Endothelial cell of umbilical vein (primary cell): ENCODE measurements at places on chromosomes 16 and 17. TPM values are rescaled to one million over a fixed set of nuclear protein-coding genes. Genes with fewer than 3 reads are reported as not detected.

- H3K27ac ChIP-seq, result no peak overlapping the region
- no peak for DNase-seq
- H3K36me3 ChIP-seq, result no peaks in the 10 kb centered on the region
Observed at GRCh38 chr17:50476545-50477315, 1.9 kb upstream of the RSAD1 start.

DNA sequence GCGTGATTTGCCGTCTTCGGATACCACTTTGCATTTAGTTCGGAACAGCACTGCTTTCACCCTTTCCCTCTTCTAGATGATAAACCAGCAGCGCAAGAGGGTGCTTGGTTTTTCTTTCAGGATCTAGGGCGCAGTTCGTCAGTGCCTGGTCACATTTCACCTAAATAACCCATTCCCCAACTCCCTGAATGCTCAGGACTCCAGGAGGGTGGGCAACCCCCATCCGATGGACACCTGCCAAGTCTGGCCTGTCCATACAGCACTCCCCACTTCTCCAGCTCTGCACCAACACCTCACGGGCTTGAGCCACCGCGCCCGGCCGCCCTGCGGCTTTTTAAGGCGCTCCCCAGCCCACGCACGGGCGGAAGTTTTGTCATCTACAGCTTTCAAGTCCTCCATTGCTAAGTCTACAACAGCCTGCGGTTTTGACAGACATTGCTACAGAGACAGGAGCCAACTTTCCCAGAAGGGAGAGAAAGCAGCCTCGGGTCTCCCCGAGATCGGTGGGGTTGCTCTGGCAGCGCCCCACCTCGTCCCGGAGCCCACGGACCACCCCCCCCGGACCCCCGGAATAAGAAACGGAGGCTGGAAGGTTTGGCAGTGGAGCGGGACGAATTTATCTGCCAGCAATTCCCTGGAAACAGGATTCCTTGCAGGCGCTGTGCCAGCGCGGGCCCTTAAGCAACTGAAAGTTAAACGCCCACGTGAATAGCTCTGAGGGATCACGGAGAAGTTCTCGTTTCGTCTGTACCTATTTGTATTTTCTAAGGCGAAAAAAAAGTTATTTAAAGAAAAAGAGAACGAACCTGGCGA is 38.6 kb upstream of the SLFN13 start:
- peaks cover 77% of the 10 kb centered on the region for H3K27me3 ChIP-seq
- H3K36me3 ChIP-seq, result no peaks in the 10 kb centered on the region
- peak; percentile 11 for DNase-seq
- H3K4me3 ChIP-seq, result peak overlapping the region; percentile 17
- peaks cover 5% of the 10 kb centered on the region for H3K4me1 ChIP-seq

GRCh38 chr17:12098568-12098967 is 77.9 kb downstream of the MAP2K4 start:
- no peaks in the 10 kb centered on the region for H3K27me3 ChIP-seq
- no peaks in the 10 kb centered on the region for H3K36me3 ChIP-seq
- no peak for DNase-seq
- no peaks in the 10 kb centered on the region for H3K4me1 ChIP-seq
- H3K27ac ChIP-seq, result no peak overlapping the region

- no peaks in the 10 kb centered on the region for H3K36me3 ChIP-seq
- H3K27me3 ChIP-seq, result no peaks in the 10 kb centered on the region
- H3K4me3 ChIP-seq, result no peak overlapping the region
- H3K27ac ChIP-seq, result no peak overlapping the region
- peak; percentile 8 for DNase-seq
- no peaks in the 10 kb centered on the region for H3K4me1 ChIP-seq
Observed at GRCh38 chr17:53227111-53227510, 595.6 kb upstream of the KIF2B start.

DNA sequence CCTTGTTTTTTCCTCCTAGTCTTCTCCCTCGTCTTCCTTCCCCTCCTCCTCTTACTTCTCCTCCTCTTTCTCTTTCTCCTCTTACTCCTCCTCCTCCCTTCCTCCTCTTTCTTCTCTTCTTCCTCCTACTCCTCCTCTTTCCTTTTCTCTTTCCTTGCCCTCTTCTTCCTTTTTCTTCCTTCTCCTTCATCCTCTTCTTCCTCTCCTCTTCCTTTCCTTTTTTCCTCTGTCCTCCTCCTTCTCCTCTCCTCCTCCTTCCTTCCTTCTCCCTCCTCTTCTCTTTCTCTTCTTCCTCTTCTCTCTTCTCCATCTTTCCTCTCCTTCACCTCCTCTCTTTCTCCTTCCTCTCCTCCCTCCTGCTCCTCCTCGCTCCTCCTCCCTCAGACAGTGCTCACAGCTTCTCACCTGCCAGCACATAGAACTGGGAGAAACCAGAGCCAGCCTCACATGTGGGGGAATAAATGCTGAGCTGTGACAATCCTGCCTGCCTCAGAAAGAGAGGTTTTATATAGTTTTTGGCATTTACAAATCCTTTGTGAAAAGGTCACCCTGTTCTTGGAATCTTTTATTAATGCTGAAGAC is 84.3 kb upstream of the NLRP1 start:
- no peaks in the 10 kb centered on the region for H3K36me3 ChIP-seq
- no peak overlapping the region for H3K27ac ChIP-seq
- peaks cover 1% of the 10 kb centered on the region for H3K27me3 ChIP-seq
- no peak for DNase-seq
- no peak overlapping the region for H3K4me3 ChIP-seq

DNA sequence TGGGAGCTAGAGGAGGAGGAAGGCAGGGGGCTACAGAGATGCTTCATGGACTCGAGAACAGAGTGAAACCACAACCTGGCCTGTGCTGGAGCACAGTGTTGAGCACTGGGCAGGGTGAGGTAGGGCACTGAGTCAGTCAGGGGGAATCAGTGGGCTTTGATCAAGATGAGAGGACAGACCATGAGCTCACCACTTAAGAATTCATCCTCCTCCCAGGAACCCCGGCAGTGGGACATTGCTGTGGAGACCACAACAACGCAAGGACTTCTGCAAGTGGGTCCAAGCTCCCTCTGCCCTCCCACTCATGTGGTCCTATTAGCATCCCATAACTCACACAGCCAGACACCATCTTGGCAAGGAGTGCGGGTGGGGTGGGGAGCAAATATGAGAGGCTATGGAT is 1.7 kb upstream of the CES5A start:
- no peak overlapping the region for H3K4me3 ChIP-seq
- H3K36me3 ChIP-seq, result no peaks in the 10 kb centered on the region
- no peak overlapping the region for H3K27ac ChIP-seq
- DNase-seq, result no peak
- no peaks in the 10 kb centered on the region for H3K27me3 ChIP-seq
- H3K4me1 ChIP-seq, result no peaks in the 10 kb centered on the region

DNA sequence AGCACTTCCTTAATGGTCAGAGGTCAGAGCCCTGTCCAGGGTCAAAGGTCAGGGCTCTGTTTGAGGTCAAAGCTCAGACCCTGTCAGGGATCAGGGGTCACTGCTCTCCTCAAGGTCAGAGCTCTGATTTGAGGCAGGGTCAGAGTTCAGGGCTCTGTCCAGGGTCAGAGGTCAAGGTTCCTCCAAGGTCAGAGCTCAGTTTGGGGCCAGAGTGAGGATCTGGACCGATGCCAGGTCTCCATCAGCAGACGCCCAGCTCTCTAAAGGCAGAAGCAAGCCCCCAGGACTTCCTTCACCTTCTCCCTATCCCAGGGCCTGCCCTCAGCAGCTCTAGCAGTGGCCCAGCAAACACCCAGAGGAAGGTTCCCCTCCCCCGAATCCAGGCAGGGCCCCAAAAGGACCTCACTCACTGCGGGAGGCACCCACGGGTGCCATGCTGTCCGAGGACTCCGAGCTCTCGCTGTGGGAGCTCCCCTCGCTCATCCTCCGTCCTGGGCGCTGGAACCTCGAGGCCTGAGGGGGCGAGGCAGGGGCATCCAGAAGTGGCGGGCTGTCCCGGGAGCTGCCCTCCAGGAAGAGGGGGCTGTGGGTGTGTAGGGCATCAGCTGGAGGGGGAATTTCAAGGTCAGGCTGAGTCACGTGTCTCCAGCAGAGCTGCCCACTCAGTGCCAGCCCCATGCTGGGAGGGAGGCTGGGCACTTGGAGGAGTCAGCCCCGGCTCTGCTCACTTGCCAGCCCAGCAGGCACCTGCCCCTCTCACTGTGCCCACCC is 26.7 kb downstream of the PIMREG start:
- no peak overlapping the region for H3K27ac ChIP-seq
- H3K4me3 ChIP-seq, result no peak overlapping the region
- peaks cover 6% of the 10 kb centered on the region for H3K4me1 ChIP-seq

DNA sequence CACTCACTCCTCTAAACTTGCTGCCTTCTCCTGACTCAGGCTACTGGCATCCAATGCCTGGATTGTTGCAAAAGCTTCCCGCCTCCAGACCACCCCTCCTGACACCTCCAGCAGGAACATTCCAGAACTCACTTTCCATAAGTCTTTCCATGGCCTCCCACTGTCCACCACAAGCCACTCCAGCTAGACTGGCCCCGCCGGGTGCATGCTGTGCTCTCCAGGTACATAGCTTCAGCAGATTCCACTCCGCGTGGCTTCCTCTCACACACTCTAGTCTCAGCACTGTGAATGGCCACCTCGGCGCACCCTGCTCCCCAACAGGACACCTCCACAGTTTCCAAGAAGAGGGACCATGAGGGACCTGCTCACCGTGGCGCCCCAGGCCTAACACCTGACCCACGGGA is 25.9 kb upstream of the FAAP100 start:
- peaks cover 33% of the 10 kb centered on the region for H3K4me1 ChIP-seq
- peaks cover 24% of the 10 kb centered on the region for H3K36me3 ChIP-seq
- no peak overlapping the region for H3K27ac ChIP-seq
- no peak overlapping the region for H3K4me3 ChIP-seq
- no peak for DNase-seq

DNA sequence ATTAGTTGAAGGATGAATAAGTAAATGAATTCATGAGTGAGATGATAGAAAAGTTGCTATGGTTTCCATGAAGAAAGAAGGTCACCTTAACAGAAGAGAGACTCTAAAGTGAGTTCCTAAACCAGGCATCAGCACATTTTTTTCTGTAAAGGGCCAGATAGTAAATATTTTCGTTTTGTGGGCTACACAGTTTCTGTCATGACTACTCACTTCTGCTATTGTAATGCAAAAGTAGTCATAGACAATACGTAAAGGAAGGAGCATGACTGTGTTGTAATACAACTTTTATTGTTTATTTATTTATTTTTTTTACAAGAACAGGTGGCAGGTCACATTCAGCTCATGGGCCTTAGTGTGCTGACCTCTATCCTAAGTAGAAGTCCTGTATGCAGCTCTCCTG is 426.1 kb upstream of the DYNLRB2 start:
- H3K27ac ChIP-seq, result no peak overlapping the region
- no peak for DNase-seq
- H3K4me3 ChIP-seq, result no peak overlapping the region
- no peaks in the 10 kb centered on the region for H3K36me3 ChIP-seq

- H3K27ac ChIP-seq, result no peak overlapping the region
- DNase-seq, result peak; percentile 72
- H3K4me1 ChIP-seq, result peaks cover 7% of the 10 kb centered on the region
Observed at GRCh38 chr16:72467157-72467759, 295.3 kb upstream of the PMFBP1 start.

GRCh38 chr16:26860506-26860905 is 206.2 kb upstream of the C16orf82 start:
- DNase-seq, result no peak
- H3K27me3 ChIP-seq, result no peaks in the 10 kb centered on the region
- no peaks in the 10 kb centered on the region for H3K36me3 ChIP-seq
- H3K4me1 ChIP-seq, result no peaks in the 10 kb centered on the region
- H3K27ac ChIP-seq, result no peak overlapping the region

- no peaks in the 10 kb centered on the region for H3K36me3 ChIP-seq
- peaks cover 39% of the 10 kb centered on the region for H3K4me1 ChIP-seq
- H3K27ac ChIP-seq, result no peak within 1 kb of the TSS
- H3K27me3 ChIP-seq, result no peaks in the 10 kb centered on the region
Observed at GRCh38 chr17:42760652-42761581, at the start of gene RAMP2. Gene RAMP2 (plus strand): TSS chr17:42761227. CDS start chr17:42761262, 35 bp downstream.

- H3K4me1 ChIP-seq, result no peaks in the 10 kb centered on the region
- no peak overlapping the region for H3K27ac ChIP-seq
- no peaks in the 10 kb centered on the region for H3K36me3 ChIP-seq
- H3K27me3 ChIP-seq, result peaks cover 2% of the 10 kb centered on the region
Observed at GRCh38 chr16:86171329-86171728, 272.4 kb downstream of the IRF8 start.

- H3K36me3 ChIP-seq, result no peaks in the 10 kb centered on the region
- H3K4me1 ChIP-seq, result no peaks in the 10 kb centered on the region
- no peak overlapping the region for H3K4me3 ChIP-seq
- no peak for DNase-seq
- no peaks in the 10 kb centered on the region for H3K27me3 ChIP-seq
Observed at GRCh38 chr17:80962356-80963329, 29.0 kb upstream of the CHMP6 start.

GRCh38 chr17:65633146-65633881 is 71.9 kb upstream of the AXIN2 start:
- no peak overlapping the region for H3K27ac ChIP-seq
- no peaks in the 10 kb centered on the region for H3K27me3 ChIP-seq
- no peaks in the 10 kb centered on the region for H3K36me3 ChIP-seq
- no peak overlapping the region for H3K4me3 ChIP-seq
- DNase-seq, result peak; percentile 57

DNA sequence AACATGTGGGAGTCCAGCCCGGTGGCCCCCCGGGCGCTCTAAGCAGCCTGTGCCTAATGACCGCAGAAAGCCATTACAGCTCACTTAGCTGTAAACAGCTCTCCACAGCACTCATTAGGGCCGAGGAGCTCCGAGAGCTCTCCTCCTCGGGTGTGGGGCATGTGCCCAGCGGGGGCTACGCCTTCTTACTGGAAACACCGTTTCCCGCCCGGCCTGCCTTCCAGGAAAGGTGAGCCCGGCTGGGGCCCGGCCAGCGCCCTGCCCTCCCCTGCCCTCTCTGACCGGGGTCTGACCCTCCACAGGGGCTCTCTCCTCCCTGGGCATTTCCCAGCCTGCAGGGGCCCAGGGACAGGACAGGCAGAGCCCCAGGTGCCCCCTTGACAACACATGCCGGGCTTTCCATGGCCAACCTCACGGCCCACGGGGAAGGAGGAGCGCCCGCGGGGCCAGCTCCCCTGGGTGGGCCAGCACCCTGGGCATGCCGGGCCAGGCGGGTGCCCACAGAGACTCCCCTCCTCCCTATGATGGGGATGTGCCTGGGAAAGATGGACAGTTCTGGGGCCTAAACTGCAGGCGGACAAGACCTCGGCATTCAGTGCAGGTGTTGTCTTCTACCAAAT is 72.6 kb downstream of the SDK2 start:
- H3K36me3 ChIP-seq, result no peaks in the 10 kb centered on the region
- DNase-seq, result no peak
- H3K27me3 ChIP-seq, result no peaks in the 10 kb centered on the region
- H3K27ac ChIP-seq, result no peak overlapping the region
- H3K4me3 ChIP-seq, result no peak overlapping the region

GRCh38 chr17:65191811-65192740 is 54.9 kb downstream of the RGS9 start:
- peaks cover 12% of the 10 kb centered on the region for H3K4me1 ChIP-seq
- H3K36me3 ChIP-seq, result no peaks in the 10 kb centered on the region
- H3K27me3 ChIP-seq, result peaks cover 3% of the 10 kb centered on the region
- peak overlapping the region; percentile 75 for H3K27ac ChIP-seq

- no peaks in the 10 kb centered on the region for H3K4me1 ChIP-seq
- DNase-seq, result no peak
- H3K27me3 ChIP-seq, result no peaks in the 10 kb centered on the region
- no peak overlapping the region for H3K4me3 ChIP-seq
Observed at GRCh38 chr16:17269439-17269838, 201.3 kb downstream of the XYLT1 start.

KRTAP4-6 gene
- not detected in 2 replicates for polyA plus RNA-seq

LRRC37A gene
- polyA plus RNA-seq, result 1.0 and 1.8 TPM in 2 replicates

ZNF200 gene
- polyA plus RNA-seq, result 2.8 and 3.4 TPM in 2 replicates

OR3A3 gene
- polyA plus RNA-seq, result not detected in 2 replicates

TBC1D3C gene
- not detected in 2 replicates for polyA plus RNA-seq
